PC-9 (cell line): ENCODE measurements at places on chromosomes 6 and 20. TPM values are rescaled to one million over a fixed set of nuclear protein-coding genes. Genes with fewer than 3 reads are reported as not detected.

- no peaks in the 10 kb centered on the region for H3K4me1 ChIP-seq
- no peak overlapping the region for H3K4me3 ChIP-seq
- DNase-seq = no peak
- H3K36me3 ChIP-seq = no peaks in the 10 kb centered on the region
- H3K27me3 ChIP-seq = no peaks in the 10 kb centered on the region
Observed at GRCh38 chr6:62262283-62262682, 23.7 kb downstream of the KHDRBS2 start.

DNA sequence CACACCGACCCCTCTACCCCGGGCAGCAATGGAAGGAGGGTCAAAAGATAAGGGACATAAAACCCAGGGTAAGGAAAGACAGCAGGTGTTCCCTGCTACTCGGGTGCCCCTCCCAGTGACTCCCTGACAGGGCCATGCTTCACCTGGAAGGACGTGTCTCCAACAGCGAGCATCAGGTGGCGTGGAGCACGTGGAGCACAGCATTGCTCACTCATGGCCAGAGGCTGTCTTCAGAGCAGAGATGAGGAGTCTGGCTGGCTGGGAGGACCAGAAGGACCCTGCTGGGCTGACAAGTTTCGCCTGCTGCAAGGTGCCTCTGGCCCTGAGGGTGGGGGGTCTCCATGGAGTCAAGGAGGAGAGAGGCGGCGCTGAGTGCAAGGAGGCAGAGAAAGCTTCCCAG, 15.3 kb upstream of the CDH22 start:
- H3K36me3 ChIP-seq = no peaks in the 10 kb centered on the region
- no peak overlapping the region for H3K4me3 ChIP-seq
- no peak for DNase-seq
- H3K27me3 ChIP-seq = peaks cover 90% of the 10 kb centered on the region
- no peak overlapping the region for H3K27ac ChIP-seq

- no peak for DNase-seq
- no peak overlapping the region for H3K4me3 ChIP-seq
- H3K36me3 ChIP-seq = no peaks in the 10 kb centered on the region
- no peaks in the 10 kb centered on the region for H3K27me3 ChIP-seq
- peak overlapping the region; percentile 66 for H3K27ac ChIP-seq
- H3K4me1 ChIP-seq = peaks cover 15% of the 10 kb centered on the region
Observed at GRCh38 chr6:134590449-134590848, 272.5 kb upstream of the SGK1 start.

RRAGD gene
- total RNA-seq = 0.18 TPM in 1 of 2 replicates, not detected in the other

BPIFB2 gene
- not detected in 2 replicates for total RNA-seq
